CD4-positive, alpha-beta memory T cell (primary cell): ENCODE measurements at places on chromosomes 5 and 9.

- no peak for DNase-seq
Observed at GRCh38 chr5:167819406-167819805, 472.0 kb upstream of the WWC1 start.

GRCh38 chr5:6638236-6638635, 5.0 kb downstream of the SRD5A1 start:
- peak; percentile 19 for DNase-seq

DNA sequence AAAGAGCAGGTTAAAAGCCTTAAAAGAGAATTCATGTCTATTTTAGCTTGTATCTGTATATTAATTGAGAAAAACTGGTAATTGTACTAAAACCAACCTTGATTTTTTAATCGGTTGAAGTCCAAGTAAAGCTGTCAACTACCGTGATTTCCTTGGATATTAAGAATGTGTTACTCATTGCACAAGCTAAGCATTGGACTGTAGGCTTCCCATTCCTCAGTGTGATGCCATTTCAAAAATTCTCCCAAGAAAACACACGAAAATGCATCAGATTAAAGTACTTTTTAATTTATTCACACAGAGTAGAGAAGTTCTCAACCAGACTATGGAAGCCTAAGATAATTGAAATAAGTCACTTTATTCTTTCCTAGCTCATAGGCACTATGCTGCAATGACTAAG, 761.4 kb upstream of the TYRP1 start:
- no peak for DNase-seq

GRCh38 chr9:116115761-116116353, 37.7 kb upstream of the PAPPA start:
- no peak for DNase-seq

DNA sequence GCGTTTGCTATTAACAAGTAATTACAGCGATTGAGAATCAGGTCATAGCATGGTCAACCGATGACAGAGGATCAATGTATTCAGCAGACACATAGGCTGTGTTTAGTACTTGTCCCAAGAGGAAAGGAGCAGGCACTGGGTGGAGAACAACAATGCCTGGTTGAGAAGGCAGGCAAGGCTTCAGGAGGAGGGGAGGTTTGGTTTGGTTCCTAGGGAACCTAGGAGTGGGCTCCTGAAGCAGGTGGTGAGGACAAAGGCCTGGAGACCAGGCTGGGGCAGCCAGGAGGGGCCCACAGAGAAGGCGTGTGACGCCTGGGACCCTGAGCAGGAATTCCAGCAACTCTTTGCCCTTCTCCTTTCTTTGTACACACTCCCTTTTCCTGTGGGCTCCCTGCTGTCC, 195.6 kb downstream of the SPOCK1 start:
- no peak for DNase-seq

DNA sequence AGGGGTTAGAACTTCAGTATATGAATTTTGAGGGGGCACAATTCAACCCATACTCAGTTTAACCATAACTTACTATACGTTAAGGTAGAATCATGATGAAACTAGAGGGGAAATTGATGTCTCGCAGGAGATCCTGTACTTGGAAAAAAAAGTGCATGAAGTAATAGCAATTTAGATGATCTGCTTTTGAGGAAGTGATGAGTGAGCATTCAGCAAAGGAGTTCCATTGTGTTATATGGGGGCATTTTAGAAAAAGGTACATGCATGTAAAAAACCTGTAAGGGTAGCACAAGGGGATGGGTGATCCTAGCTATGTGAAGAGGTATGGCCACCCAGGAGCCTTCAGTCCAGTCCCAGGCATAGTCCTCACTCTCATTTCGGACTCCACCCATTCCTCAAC, 14.8 kb upstream of the TMC1 start:
- no peak for DNase-seq

DNA sequence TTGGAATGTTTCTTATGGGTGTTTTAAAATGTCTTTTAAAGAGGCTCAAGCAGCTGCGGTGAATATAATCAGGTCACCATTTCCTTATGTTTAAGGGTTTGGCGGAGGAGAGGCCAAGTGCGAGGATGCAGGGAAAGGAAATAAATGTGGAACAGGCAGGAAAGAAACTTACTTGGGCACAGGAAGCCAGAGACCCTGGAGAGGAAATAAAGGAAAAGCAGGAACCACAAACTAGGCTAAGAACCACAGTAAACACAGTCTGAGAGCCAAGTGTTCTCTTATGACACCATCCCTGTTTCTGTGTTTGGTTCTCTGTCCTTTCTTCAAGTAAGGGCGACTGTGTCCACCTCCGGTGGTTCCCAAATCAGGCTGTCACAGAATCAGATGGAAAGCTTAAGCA, 166.5 kb downstream of the C9orf152 start:
- no peak for DNase-seq

DNA sequence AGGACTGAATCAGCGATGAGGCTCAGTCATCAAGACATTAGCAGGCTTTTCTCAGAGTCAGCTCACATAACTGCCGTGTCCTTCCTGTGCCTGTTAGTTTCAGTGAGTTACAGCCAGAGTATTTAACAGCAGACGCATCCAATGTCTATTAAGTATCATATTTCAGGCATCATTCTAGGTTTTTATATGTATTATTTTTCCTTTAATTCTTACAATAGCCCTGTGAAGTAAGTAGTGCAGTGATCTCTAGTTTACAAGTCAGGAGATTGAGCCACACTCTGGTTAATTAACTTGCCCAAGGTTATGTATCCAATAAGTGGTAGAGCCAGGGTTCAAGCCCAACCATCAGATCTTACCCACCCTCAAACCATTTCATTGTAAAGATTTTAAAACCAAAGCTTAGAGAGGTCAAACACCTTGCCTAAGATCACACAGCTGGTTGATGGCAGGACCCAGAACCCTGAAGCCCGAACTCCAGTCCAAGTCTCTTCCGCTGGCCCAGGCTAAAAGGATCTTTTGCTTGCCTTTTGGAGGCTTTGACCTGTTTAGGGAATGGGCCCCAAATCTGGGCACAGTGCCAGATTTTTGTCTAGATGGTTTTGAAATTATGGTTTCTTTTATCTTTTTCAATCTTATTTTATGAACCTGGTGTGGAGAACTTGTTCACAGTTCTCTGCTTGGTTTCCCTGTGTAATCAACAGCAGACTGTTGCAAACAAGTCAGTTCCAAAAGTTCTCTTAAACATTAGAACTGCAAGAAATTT, 261.2 kb upstream of the CLINT1 start:
- no peak for DNase-seq

DNA sequence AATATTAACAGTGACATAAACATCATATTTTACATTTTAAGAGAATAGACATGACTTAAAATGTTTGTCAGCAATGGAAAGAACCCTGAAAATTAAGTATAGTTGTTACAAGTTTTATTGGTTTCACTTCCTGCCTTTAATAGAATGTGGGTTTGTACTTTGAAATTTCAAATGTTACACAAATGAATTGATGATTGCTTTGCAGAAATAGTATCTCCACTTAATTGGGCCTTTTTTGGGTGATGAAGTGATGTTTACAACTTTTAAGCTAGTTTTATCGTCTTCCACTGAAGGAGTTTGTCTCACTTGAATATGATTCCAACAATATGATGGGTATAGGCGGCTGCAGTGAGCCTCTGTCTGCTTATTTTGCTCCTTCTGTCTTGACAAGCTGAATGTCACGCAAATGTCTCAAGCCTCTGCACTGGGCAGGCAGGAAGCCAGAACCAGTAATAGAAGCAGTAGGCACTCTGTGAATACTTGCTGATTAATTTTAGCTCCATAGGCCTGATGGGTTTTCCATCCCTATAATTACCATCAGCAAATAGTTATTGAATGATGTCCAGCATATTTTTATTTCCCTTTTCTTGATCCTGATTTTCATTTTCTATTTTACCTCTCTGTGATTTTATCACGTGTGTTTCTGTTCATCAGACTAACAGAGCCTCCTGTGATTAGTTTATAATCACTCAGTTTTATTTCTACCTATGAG, 10.6 kb upstream of the NR3C1 start:
- DNase-seq, result no peak

- no peak for DNase-seq
Observed at GRCh38 chr9:16458696-16459420, 411.6 kb downstream of the BNC2 start.

GRCh38 chr9:70406434-70406862, 8.0 kb downstream of the KLF9 start:
- no peak for DNase-seq

GRCh38 chr5:75509956-75510355, 1.5 kb downstream of the CERT1 start:
- no peak for DNase-seq

- no peak for DNase-seq
Observed at GRCh38 chr5:122656160-122656559, 118.7 kb upstream of the SNX2 start.
